Activated B cell treated with CpG ODN at 0.5 μM for 24 hours (primary cell): ENCODE measurements at places on chromosomes 11 and 22.

- DNase-seq = no peak
Observed at GRCh38 chr11:57761301-57762234, at the start of gene CTNND1. Gene CTNND1, plus strand, starts transcription at chr11:57761802. Its CDS starts 29,677 bp downstream, at chr11:57791479.

DNA sequence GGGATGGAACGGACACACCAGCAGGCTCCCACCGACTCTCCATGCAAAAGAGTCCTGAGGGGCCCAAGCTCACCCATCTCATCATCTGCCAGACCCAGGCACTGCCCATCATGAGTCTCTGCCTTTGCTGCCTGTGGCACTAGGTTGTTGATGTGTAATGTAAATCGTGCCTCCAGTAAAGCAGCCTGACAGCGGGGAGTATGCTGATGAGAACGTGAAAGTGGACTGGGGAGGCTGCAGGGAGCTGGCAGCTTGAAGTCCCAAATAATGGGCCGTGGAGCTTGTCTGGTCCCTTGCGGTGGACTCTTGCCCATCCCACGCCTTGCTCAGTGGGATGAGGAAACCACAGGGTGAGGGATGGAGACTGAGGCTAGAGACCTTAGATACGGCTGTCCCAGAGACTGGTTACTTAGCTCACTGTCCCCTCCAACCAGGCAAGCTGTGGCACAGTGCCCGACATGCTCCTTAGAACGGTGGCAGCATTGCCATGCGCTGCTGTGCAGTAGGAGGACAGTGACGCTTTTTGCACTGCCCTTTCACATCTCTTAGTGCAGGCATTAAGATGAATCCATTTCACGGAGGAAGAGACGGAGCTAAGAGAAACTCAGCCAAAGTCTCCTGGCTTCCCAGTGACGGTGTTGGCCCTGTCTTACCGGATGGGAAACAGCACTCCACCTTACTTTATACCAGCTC lies 39.6 kb upstream of the PLET1 start:
- no peak for DNase-seq

DNA sequence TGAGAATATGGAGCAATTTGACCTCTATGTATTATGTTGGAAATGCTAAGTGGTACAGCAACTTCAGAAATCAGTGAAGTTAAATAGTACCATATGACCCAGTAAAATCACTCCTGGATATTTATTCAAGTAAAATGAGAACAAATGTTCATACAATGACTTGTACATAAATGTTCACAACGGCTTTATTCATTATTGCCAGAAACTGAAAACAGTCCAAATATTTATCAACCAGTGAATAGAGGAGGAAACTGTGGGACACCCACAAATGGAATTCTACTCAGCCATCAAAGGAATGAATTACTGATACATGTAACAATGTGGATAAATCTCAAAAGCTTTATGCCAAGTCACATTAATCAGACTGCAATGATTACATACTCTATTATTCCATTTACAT lies 416.3 kb downstream of the AASDHPPT start:
- no peak for DNase-seq

DNA sequence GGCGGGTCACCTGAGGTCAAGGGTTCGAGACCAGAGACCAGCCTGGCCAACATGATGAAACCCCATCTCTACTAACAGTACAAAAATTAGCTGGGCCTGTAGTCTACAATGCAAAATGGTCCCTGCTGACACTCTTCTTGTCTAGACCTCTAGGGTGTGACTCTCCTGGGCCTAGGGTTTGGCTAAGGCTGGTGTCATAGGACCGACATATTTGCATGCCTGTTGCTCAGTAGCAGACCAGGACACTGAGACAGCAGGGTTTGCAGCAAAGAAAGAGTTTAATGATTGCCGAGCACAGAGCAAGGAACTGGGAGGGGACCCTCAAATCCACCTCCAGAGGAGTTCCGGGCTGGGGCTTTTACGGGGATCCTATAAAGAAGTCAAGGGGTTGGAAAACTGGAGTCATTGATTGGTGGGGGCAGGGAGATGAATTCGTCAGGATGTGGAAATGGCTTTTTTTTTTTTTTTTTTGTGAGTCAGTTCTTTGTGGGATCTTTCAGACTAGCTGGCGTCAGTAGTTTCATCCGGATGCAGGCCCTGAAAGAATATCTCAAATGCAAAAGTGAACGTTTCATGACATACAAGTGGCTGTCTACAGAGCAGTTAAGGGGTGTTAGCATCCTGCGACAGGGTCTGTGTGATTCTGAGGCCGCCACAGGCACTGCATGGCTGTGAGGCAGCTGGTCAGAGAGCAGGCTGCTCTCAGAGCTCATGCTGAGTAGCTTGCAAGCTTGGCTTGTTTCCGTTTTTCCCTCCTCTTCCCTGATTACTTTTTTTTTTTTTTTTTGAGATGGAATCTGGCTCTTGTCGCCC lies 27.2 kb upstream of the A4GALT start:
- no peak for DNase-seq

DNA sequence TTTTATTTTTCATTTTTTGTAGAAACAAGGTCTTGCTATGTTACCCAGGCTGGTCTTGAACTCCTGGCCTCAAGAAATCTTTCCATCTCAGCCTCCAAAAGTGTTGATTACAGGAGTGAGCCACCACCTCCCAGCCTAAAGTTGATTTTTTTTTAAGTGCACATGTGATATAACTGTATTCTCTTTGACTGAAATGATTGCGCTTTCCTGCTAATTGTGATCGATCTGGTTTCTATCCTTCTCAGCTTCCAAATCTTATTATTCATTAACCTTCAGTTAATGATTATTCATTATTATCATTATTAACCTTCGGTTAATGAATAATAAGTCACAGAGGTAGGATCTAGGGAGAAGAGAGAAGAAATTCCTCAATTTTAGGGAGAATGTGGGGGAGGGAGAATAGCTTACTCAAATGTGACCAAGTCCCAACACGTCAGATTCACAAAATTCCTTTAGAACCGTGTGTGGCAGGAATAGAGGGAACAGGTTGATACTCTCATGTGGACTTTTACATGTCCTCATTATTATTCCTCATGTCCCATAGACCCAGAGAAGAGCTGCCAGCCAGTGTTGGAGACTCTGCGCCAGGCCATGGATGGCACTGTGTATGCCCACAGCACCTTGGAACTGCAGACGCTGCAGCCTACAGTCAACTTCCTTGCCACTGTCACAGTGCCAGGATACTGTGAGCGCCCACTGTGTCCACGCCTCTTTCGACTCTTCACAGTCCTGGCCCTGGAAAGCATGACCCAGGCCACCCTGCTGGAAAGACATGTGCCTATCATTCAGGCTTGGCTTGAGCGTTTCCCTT lies 47.1 kb downstream of the RRP8 start:
- DNase-seq = no peak

DNA sequence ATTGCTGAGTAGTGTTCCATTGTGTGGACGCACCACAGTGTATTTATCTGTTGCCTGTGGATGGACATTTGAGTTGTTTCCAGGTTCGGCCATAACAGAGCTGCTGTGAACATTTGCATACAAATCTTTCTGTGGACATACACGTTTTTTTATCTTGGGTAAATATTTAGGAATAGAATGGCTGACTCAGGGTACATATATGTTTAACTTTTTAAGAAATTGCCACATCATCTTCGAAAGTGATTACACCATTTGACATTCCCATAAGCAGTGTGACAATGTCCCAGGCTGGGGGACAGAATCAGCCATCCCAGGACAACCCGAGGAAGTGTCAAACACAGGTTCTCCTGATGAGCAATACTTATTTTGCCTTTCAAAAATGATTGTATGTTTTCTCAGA lies 87.9 kb downstream of the OSBP2 start:
- DNase-seq = no peak

GRCh38 chr11:57214098-57214417 lies 23.0 kb downstream of the APLNR start:
- DNase-seq = no peak

DNA sequence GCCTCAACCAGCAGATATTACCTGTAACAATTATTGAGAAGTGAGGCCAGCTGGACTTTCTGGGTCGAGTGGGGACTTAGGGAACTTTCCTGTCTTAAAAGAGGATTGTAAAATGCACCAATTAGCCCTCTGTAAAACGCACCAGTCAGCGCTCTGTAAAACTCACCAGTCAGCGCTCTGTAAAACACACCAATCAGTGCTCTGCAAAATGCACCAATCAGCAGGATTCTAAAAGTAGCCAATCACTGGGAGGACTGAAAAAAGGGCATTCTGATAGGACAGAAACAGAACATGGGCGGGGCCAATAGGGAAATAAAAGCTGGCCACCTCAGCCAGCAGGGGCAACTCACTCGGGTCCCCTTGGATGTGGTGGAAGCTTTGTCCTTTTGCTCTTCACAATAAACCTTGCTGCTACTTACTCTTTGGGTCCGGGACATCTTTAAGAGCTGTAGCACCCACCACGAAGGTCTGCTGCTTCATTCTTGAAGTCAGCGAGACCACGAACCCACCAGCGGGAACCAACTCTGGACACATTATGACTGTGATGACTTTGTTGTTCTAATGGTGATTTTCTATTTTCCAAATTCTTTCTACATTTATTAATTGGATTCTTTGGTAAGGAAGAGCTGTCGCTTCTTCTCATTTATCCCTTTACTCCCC lies 40.2 kb upstream of the FGF3 start:
- no peak for DNase-seq

GRCh38 chr11:61083601-61084147 lies 18.6 kb upstream of the CD5 start:
- no peak for DNase-seq

DNA sequence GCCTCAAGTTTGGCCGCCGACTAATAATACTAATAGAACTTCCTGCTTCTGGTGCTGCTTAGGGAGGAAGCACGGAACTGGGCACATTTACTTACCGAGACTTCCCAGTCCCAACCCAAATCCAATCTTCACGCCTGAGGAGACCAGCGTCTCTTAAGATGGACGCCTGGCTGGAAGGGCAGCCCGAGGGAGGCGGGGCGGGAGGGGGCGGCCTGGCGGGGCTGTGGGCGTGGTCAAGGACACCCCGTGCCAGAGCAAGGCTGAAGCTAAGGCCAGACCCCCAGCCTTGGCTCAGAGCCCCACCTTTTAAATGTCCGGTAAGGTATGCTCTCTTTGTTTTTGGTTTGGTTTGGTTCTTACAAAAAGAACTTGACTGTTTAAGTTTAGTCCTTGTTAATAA lies at the start of gene GDPD4:
Gene GDPD4 (minus strand): TSS at position 177 of the 400 bp plus-strand sequence. CDS start 16,549 bp downstream, outside the sequence.
- DNase-seq = no peak

GRCh38 chr11:46402957-46403902 lies 11.7 kb upstream of the CHRM4 start:
- DNase-seq = no peak

DNA sequence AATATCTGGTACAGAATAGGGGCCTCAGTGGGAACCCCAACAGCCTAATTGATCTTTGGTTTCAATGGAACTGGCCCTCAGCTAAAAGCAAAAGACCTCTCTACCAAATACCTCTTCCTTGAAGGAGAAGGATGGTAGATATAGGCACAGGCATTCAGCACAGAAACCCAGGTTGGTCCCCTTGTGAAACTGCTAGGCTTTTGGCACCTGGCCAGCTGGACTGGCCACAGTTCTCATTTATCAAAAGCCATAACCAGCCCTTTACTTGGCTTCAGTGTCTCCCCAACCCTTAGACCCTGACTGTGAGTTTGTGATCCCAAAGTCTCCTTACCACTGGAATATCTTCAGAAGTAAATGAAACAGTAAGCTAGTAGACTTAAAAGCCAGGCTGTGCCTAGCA lies 152.9 kb downstream of the TENM4 start:
- no peak for DNase-seq

- no peak for DNase-seq
Observed at GRCh38 chr22:46579751-46580449, 40.3 kb upstream of the GRAMD4 start.

- no peak for DNase-seq
Observed at GRCh38 chr11:65066315-65066714, 8.0 kb upstream of the NAALADL1 start.

- DNase-seq = no peak
Observed at GRCh38 chr11:27930946-27931345, 177.0 kb downstream of the KIF18A start.

DNA sequence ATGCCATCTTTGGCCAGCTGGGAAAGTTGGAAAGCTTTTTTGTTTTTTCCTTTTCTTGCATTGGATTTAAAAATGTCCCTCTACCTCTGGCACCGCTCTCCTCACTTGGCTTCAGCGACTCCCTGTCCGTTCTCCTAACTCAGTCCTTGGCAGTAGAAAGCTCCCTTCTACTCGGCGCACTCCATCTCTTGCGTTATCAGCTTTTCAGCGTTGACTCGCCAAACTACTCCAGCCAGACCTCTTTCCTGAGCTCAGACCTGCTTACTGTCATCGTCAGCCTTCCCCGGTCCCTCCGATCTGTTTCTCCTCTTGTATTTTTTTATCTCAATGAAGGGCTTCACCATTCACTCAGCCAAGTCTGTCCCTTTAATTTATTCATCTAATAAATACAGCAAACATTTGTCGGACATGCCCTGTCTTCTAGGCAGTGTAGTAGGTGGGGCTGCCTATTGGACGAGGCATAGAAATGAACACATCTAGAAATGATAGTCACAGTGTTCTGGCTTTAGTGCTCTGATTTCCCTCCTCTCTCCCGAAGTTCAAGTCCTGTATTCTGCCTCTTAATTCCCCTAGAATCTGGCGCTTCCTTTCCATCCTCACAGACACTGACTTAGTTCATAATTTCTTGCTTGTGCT lies 839 bp downstream of the CEP164 start:
- peak; percentile 16 for DNase-seq

GRCh38 chr22:31944700-31945442 lies 536 bp downstream of the YWHAH start:
- no peak for DNase-seq

DNA sequence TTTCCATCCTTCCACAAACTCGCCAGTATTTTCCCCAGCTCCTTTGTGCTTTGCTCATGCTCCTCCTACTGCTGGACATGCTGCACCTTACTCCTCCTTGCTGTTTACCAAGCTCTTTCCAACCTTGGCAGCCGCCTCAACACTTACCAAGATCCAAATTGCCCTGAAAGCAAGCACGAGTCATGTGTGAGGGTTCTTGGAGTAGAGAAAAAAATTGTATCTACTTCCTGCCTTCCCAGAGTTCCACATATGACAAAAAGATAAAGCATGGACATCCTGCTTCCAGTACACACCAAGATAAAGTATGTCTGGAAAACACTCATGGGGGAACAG lies 767.5 kb downstream of the NTM start:
- no peak for DNase-seq

DNA sequence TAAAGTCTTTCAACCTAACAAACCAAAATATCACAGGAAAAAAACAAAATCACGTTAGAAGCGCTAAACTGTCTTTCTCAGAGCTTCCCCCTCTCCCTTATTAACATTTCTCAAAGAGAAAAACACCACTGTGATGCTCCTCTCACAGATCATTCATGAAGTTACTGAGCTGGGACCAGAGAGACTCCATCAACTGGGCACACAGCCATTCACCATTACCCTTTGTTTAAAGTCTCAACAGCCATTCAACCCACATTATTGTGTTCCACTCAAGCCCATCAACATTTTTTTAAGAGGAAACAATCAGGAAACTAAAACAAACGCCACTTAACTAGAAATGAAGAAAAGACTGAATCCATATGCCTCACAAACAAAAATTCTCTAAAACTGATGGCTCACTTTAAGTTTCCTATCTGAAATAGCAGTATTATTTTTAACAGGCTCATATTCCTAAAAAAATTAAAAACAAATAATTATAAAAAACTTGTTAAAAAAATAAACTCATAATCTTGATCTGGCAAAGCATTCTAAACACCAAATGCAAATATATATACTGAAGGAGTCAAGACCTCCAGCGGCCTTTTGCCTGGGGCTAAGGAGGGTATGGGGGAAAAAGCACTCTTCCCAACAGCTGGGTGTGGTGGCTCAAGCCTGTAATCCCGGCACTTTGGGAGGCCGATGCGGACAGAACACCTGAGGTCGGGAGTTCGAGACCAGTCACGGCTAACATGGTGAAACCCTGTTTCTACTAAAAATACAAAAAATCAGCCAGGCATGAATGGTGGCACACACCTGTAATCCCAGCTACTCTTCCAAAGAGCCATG lies 14.0 kb downstream of the CELF1 start:
- DNase-seq = no peak

- no peak for DNase-seq
Observed at GRCh38 chr11:103709371-103709770, 327.1 kb upstream of the DDI1 start.
